Natural killer cell (primary cell): ENCODE measurements at places on chromosomes 7 and 10. TPM values are rescaled to one million over a fixed set of nuclear protein-coding genes. Genes with fewer than 3 reads are reported as not detected.

DNA sequence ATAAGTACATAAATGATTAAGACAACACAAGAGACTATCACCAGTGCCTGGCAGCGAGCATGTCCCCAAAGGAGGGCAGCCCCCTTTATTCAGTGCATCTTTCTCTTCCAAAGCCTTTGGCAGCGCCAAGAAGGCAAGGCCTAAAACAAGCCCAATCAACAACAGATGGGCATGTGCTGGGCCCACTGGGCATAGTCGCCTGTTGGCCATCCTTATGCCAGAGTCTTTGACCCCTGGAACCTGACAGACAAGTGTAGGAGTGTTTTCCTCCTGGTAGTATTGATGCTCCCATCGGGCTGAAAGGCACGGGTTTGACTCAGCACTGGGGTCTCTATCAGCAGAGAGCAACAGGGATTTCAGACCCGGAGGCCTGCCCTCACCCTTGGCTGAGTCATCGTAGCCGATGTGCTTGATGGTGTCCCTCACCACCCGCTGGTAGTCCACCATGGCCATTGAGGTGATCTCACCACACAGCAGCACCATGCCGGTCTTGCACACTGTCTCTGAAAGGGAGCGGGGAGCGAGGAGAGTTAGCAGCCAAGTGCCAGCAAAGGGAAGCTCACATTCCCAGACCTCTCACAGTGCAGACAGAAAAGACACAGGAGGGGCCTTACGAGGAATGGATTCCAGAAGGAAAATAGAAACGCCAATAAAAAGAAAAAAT lies 5.8 kb downstream of the MAT1A start:
- no peaks in the 10 kb centered on the region for H3K36me3 ChIP-seq
- no peak for DNase-seq
- H3K27ac ChIP-seq: no peak overlapping the region
- H3K4me3 ChIP-seq: no peak overlapping the region
- H3K4me1 ChIP-seq: no peaks in the 10 kb centered on the region

COBL gene
- total RNA-seq: not detected

LGI1 gene
- not detected for total RNA-seq

STK32C gene
- 12.7 TPM for total RNA-seq
